Stimulated activated CD4-positive, alpha-beta T cell treated with anti-CD3 and anti-CD28 coated beads, TNF-alpha, amount 100 ng/mL, for 48 hours (primary cell): ENCODE measurements at places on chromosomes 12 and 14.

DNA sequence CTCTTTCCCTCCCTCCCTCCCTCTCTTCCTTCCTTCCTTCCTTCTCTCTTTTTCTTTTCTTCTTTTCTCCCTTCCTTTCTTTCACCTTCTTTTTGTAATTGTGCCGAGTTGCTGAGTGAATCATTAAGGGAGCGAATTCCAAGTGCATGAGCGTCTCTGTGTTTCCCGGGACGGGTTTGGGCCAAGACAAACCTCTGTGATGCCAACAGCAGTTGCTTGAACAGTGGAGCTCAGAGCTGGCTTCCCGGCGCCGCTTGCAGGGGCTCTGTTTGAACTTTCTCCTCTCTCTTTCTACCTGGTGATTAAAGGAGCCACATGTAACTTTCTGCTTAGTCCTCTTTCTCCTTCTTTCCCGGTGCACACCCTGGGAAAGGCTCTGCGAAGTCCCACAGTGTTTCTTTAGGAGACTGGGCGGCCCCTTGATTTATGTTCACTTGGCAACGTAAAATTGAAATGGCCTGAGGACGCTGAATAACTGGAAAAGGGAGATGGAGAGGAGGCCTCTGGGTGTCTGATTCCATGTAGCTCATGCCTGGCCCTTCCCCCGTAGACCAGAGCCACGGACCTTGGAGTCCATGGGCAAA, 33.7 kb upstream of the MAP1LC3B2 start:
- DNase-seq: no peak

- DNase-seq: no peak
Observed at GRCh38 chr14:67541448-67542387, 8.6 kb downstream of the PLEKHH1 start.

GRCh38 chr14:69863083-69863482, 16.1 kb upstream of the SMOC1 start:
- DNase-seq: no peak

- no peak for DNase-seq
Observed at GRCh38 chr12:52223406-52224039, 9.5 kb upstream of the KRT7 start.

- no peak for DNase-seq
Observed at GRCh38 chr12:103556890-103557627, 30.0 kb upstream of the STAB2 start.

DNA sequence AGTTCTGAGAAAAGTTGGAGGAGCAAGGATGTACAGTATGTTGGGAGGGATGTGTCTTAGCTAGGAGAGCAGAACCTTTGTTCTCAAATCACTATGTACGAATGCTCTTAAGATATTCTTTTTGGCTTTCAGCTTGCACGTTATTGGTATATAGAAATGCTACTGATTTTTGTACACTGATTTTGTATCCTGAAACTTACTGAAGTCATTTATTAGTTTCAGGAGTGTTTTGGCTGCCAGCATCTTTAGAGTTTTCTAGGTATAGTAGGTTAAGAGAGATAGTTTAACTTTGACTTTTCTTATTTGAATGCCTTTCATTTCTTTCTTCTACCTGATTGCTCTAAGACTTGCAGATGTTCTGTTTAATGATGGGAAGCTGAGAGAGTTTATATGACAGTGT, 442.8 kb upstream of the FBXO33 start:
- no peak for DNase-seq

DNA sequence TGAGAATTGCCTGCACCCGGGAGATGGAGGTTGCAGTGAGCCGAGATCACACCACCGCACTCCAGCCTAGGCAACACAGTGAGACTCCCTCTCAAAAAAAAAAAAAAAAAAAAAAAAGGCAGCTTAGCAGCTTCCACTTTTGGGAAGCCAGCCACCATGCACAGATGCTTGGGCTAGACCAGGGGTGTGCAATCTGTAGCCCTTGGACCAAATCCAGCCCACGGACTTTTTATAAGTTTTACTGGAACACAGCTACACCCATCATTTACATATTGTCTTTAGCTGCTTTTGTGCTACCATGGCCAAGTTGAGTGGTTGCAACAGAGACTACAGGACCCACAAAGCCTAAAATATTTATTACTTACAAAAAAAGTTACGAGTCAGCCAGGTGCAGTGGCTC, 6.7 kb downstream of the CIT start:
- no peak for DNase-seq

DNA sequence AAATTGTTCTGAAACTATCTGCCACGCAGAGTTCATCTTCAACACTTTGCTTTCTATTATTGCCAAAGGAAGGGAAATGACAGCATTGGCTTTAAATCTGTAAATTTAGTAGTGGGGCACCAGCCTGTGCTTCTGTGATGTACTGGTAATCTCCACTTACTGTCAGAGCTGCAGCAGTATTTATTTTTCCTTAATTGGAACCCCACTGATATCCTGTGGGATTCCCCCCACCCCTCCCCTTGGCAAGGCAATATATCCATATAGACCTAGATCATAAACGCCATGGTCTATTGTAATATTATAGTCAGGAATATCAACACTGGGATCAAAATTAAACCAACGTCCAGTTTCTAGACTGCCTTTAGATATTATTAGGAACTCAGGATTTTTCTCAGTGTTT, 96.7 kb downstream of the RMST start:
- no peak for DNase-seq

DNA sequence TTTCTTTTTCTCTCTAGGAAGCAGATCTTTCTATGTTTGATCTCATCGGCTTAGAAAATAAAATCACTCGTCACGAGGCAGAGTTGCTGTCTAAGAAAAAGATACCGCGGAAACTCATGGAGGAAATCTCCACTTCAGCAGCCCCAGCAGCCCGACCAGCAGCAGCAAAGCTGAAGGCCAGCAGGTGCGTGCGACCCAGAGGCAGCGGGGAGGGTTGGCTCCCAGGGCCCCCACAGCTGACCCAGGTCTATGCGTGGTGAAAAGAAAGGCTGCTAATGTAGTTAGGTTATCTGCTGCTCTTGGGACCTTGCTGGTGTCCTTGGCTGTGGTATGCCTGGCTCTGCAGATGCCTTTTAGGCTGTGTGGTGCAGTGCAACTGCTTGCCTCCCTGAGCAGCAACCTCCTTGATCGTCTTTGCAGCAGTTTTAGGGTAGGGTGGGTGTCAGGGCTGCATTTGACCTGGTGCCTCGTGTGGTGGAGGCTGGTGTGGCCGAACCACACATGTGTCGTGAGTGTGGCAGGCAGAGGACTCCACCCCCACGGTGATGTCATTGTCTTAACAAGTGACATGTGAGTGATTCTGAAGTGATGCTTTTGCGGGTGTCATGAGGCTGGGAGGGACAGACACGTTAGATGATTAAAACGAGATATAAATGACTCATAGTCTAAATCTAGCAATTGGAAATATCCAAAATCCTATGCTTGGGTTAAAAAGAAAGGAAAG, 68.6 kb downstream of the EP400 start:
- DNase-seq: no peak

DNA sequence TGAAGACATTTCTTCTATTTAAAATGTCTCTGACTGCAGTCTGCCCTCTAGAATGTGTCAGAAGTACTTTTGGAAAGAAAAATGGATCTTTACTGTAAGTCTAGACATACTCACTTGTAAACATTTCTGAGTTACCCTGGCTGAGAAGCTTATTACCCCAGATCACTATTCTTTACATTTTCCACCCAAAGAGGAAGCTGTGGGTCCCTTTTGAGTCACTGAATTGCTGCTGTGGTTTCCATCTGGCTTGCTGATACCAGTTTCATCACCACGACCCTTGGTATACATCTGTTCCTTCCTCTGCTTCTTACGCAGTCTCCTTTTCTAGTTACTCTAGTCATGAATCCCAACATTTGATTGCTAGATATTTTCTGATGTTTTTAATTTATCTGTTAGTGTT, 20.2 kb upstream of the CLEC4D start:
- peak; percentile 43 for DNase-seq

DNA sequence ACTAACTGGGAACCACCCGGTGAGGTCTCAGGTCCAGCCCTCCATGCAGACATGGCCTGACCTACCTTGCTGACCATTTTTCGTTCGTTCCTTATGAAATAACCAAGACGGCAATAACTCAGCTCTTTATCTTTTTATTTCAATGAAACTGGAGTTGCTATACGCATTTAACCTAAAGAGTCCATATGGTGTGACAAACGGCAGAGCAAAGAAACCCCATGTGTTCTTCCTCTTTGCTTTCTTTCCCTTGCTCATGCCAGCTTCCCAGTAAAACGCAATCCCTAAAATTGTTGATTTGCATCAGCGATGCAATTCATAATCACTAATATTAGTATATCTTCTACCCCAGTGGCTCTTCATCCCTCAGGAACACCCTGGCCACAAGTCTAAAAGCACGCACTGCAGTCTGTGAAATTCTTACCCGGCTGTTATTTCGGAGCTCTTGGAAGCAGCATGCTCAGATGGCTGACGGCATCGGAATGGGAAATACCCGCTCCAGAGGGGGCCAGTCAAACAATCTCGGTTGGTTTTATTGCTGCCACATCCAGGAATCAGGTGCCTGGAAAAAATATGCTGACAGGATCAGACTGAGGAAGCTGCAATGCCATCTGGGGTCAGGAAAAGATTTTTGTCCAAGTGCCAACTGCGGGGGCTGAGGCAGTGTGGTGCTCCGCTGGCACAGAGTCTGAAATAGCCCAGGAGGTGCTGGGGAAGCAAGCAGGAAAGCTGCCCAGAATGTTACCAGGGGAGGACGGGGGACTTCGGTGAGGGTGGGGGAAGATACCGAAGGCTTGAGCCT, 28.2 kb upstream of the KCNA1 start:
- no peak for DNase-seq

DNA sequence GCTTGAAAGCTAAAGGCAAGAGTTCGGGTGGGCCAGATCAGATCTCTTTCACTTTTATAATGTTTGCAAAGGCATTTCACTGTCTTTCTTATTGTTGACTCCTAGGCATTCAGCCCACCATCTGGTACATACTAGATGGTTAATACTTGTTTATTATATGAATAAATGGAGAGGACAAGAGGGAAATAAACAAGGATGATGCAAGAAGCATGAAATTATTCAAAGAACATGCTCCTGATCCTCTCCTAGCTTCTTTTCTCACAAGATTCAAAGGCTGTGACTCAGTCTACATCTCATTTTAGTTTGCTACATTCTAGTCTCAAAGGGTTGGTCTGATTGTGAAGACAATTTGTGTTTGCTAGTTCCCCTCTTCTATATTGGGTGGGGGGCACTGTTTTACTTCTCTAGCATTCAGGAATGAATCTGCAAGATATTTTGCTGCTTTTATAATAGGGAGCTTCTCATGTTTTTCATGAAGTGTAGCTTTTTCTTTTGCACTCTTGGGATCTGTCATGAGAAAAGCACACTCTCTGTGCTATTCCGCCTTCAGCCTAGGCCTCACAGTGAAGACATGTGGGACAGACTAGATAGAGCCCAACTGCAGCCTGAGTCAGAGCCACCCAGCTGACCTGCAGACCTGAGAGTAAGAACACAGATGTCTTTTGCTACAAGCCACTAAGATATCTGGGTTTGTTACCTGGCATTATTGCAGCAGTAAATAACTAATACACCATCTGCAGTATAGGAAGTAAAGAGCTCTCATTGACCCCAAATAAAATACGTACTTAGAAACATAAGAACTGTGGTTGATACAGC, 65.7 kb downstream of the PTHLH start:
- DNase-seq: no peak
